ENCODE measurements at places on chromosomes 11 and 22.

GRCh38 chr11:16873289-16873688 is 134.8 kb downstream of the C11orf58 start:
- no peak for DNase-seq

GRCh38 chr11:117019871-117020270 is 78.4 kb downstream of the SIK3 start:
- no peak for DNase-seq

- DNase-seq = no peak
These were observed 19.1 kb upstream of the RCN1 start for GRCh38 chr11:32071811-32072210.

- DNase-seq = no peak
These were observed 124.5 kb downstream of the COMMD9 start for GRCh38 chr11:36164506-36165250.

GRCh38 chr11:64519541-64519940 is 71.5 kb upstream of the SLC22A12 start:
- no peak for DNase-seq

DNA sequence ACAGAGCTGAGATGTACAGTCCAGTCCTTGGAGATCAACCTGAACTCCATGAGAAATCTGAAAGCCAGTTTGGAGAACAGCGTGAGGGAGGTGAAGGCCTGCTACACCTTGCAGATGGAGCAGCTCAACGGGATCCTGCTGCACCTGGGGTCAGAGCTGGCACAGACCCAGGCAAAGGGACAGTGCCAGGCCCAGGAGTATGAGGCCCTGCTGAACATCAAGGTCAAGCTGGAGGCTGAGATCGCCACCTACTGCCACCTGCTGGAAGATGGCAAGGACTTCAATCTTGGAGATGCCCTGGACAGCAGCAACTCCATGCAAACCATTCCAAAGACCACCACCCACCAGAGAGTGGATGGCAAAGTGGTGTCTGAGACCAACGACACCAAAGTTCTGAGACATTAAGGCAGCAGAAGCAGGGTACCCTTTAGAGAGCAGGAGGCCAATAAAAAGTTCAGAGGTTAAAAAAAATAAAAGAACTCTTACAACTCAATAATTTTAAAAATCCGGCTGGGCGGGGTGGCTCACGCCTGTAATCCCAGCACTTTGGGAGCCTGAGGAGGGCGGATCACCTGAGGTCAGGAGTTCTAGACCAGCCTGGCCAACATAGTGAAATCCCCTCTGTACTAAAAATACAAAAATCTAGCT is 69.9 kb upstream of the RTL6 start:
- peak; percentile 40 for DNase-seq

- no peak for DNase-seq
These were observed 2.8 kb downstream of the IL17RA start for GRCh38 chr22:17087498-17088131.

- no peak for DNase-seq
These were observed 91.5 kb downstream of the CELSR1 start for GRCh38 chr22:46445771-46446420.

- no peak for DNase-seq
These were observed 3.9 kb downstream of the CBL start for GRCh38 chr11:119210050-119210449.

- DNase-seq = no peak
These were observed 172.6 kb downstream of the ST3GAL4 start for GRCh38 chr11:126528075-126528474.

DNA sequence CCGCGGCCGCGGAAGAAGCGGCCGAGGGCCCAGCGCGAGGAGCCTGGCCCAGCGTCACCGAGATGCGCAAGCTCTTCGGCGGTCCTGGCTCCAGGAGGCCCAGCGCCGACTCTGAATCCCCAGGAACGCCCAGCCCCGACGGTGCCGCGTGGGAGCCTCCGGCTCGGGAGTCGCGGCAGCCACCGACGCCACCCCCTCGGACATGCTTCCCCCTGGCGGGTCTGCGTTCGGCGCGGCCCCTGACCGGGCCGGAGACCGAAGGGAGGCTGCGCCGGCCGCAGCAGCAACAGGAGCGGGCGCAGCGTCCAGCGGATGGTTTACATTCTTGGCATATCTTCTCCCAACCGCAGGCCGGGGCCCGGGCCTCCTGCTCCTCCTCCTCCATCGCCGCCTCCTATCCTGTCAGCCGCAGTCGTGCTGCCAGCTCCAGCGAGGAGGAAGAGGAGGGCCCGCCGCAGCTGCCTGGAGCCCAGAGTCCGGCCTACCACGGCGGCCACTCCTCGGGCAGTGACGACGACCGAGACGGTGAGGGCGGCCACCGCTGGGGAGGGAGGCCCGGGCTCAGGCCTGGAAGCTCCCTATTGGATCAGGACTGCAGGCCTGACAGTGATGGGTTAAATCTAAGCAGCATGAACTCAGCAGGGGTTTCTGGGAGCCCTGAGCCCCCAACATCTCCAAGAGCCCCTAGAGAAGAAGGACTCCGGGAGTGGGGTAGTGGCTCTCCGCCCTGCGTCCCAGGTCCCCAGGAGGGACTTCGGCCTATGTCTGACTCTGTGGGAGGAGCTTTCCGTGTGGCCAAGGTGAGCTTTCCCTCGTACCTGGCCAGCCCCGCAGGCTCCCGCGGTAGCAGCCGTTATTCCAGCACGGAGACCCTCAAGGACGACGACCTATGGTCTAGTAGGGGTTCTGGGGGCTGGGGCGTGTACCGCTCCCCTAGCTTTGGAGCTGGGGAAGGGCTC is 1.2 kb downstream of the ARHGEF17 start:
- DNase-seq = no peak

- DNase-seq = no peak
These were observed 6.5 kb downstream of the MSANTD2 start for GRCh38 chr11:124793466-124794278.

GRCh38 chr11:36467012-36467411 is 43.1 kb downstream of the TRAF6 start:
- DNase-seq = no peak

DNA sequence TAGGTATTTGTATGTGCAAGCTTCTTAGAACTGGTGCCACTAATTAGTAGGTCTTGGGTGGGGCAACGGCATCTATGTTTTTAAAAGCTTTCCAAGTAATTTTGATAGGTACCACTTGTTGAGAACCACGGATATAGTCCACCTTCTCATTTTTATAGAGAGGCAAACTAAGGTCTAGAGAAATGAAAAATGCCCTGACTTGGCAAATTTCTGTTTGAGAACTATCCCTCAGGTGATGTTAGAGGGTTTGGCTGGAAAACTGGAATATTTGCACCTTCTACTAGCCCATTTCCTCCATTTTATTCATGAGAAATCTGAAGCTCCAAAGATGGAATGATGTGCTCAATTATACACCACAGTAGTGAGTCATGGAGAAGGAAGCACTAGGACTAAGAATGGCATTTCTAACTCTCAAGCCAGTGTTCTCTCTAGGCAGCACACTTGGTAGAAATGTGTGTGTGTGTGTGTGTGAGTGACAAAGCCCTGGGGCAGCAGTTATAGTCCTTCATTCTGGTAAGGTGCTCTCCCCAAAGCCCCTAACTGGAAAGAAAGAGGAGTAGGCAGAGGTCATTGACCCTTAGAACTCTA is 1.8 kb upstream of the TMEM86A start:
- no peak for DNase-seq

GRCh38 chr22:21917181-21917958 is 35.3 kb downstream of the PPM1F start:
- DNase-seq = no peak

DNA sequence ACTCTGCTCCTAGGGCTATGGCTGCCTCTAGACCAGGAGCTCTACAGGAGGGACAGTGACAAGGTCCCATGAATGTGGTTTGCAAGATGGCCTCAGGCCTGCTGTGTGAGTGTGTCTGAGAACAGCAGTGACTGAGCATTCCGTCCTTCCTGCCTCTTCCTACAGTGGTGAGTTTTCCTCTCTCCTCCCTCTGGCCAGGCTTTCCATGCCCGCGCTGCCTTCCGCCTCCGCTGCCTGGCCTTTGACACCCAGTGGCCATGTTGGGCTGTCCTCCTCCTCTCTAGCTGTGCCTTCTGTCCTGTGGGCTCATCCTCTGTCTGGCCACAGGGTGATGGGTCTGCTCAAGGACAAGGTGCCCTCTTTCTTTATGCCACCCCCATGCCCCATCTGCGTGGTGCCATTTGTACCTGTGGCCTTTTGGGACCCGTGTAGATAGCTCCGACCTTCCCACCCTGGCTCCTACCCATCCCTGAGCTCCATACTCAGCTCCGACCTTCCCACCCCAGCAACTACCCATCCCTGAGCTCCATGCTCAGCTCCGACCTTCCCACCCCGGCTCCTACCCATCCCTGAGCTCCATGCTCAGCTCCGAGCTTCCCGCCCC is 970.4 kb downstream of the BRD1 start:
- no peak for DNase-seq

GRCh38 chr11:24625975-24626374 is 129.1 kb downstream of the LUZP2 start:
- DNase-seq = no peak

DNA sequence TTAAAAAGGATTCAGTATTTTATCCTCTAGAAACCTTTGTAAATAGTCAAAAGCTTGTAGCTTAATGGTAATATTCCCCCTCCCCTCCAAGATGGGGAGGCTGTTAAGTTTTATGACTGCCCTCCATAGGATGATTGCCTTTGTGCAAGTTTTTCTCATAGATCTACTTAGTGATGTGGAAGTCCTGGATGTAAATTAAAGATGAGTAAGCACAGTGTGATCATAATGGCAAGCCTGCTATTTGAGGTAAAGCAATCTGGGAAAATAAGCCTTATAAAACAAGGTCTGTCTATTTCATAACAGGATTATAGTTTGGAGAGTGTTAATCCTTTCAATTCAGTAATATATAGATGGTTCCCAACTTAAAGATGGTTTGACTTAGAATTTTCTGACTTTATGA is 216.3 kb downstream of the DDX10 start:
- DNase-seq = no peak

- peak; percentile 67 for DNase-seq
These were observed 82.3 kb upstream of the EED start for GRCh38 chr11:86162239-86162638.

DNA sequence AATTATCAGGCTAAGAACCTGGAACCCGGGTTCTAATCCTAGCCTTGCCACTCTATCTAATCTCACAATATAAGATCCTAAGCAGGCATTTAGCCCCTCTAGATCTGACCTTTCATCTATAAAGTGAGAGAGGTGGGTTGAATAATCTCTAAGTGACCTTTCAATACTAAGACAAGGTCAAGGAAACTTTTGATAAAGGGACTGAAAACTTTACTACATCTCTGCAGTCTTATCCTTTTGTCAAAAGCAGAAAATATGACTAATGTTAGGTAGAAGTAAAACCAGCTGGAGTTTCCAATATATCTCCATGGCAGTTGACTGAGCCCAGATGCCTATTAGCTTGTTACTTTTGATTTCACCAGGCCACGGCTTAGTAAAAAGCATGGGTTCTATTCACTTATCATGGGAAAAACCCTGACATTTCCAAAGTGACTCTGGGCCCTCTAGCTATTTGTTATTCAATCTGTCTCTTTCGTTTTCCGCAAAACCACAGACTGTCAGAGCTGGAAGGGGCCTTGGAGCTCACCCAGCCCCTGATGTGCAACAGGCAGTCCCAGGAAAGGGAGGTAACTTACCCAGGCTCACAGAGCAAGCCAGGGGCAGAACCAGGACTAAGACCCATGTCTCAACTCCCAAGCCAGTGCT is 75.8 kb downstream of the RAB30 start:
- DNase-seq = no peak

DNA sequence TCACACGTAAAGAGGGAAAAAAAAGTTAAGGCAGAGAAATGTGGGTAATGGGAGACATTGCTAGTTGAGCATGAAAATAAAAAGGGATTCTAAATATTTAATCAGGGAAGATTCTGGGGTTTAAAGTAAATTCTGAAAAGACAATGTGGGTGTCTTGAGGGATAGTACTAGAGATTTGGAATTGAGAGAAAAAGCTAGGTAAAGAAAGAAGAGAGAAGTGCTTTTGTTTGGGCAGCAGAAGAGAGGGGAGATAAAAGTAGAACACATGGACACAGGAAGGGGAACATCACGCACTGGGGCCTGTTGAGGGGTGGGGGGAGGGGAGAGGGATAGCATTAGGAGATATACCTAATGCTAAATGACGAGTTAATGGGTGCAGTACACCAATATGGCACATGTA is 3.5 kb upstream of the YPEL4 start:
- no peak for DNase-seq

- no peak for DNase-seq
These were observed 61.2 kb downstream of the GUCY1A2 start for GRCh38 chr11:106957030-106957482.

DNA sequence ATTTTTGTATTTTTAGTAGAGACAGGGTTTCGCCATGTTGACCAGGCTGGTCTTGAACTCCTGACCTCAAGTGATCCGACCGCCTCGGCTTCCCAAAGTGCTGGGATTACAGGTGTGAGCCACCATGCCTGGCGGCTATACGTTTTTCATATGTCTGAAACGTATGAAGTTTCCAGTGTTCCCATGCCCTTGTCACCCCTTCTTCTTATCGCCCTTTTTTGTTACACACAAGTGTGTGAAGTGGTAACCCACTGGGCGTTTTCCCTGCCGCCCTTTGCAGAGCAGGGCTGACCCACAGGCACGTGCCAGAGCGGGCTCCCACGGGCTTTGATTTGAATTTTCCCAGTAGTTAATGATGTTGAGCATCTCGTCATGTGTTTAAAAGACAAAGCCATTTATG is 17.0 kb downstream of the PIM3 start:
- no peak for DNase-seq

- DNase-seq = no peak
These were observed 157.6 kb upstream of the FAT3 start for GRCh38 chr11:92067016-92067415.

DNA sequence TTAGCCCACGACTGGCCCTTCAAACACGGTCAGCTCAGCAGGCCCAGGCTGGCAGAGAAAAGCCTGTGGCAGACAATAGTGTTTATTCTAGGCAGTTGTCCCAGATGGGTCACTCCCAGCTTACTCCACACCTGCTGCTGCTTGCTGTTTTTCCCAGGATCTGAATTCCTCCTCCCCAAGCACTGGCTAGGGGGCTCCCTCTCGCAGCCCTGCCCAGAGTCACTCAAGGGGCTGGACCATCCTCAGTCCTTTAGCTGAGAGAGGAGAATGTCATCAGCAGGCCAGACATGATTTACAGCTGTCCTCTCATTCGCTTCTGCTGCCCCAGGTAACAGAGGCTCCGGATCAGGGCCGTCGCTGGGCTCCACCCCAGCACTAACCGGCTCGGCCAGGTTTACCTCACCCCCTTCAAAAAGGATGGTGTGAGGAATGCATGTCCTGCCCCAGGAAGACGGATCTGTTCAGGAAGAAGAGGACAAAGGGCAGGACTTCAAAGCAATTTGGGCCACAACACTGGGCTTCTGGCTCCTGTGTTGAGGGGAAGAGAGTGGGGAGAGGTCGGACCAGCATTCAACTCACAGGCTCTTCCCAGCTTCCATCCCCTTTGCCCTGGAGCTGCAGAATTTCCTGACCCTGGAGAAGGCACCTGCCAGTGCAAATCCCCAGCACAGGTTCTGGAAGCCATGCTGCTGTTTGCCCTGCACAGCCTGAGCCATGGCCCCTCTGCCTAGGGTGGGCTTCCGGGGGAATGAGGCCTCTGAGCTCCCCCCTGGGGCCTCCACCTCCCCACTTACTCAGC is 59.7 kb upstream of the BARX2 start:
- no peak for DNase-seq

Measured in dorsolateral prefrontal cortex (tissue), 122 donors.